Glomerular endothelial cell (primary cell): ENCODE measurements at places on chromosomes 5 and 9.

DNA sequence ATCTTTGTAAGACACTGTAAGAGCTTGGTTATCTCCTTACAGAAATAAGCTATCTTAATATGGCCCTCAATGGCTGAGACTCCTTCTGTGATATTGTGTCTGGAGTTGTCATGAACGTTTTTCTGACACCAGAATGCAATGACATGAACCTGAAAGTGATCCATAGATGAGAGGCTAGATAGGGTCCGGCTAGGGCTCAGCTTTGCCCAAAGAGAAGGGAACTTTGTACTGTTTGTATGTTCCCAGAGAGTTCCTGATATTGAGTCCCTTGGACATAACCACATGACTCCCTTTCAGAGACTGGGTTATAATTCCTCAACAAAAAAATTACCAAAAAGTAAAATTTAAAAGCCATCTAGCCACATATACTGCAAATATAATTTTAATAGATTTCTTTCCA, 575.8 kb upstream of the CLINT1 start:
- no peak for DNase-seq

GRCh38 chr9:77866878-77867277, 164.7 kb downstream of the GNAQ start:
- DNase-seq, result no peak

GRCh38 chr9:99748266-99748665, 73.4 kb upstream of the NR4A3 start:
- no peak for DNase-seq

DNA sequence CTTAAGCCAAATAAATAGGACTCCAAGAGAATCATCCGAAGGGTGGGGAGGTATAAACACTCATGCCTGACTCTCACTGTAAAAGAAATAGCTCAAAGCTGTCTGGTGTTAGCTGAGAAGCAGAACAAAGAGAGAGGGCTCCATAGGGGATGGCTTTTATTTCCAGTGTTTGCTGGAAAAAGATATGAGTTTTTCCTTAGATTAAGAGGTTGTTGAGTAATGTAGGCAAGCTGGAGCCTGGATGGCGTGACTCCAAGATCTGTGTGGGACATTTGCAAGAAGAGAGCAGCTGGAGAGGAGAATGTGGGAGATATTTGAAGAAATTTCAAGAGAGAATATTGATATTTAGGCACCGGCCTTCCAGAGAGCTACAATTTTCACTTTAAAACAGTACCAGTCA, 793.7 kb upstream of the RGMB start:
- DNase-seq, result no peak

GRCh38 chr5:59158165-59158564, 575.3 kb downstream of the RAB3C start:
- DNase-seq, result no peak

DNA sequence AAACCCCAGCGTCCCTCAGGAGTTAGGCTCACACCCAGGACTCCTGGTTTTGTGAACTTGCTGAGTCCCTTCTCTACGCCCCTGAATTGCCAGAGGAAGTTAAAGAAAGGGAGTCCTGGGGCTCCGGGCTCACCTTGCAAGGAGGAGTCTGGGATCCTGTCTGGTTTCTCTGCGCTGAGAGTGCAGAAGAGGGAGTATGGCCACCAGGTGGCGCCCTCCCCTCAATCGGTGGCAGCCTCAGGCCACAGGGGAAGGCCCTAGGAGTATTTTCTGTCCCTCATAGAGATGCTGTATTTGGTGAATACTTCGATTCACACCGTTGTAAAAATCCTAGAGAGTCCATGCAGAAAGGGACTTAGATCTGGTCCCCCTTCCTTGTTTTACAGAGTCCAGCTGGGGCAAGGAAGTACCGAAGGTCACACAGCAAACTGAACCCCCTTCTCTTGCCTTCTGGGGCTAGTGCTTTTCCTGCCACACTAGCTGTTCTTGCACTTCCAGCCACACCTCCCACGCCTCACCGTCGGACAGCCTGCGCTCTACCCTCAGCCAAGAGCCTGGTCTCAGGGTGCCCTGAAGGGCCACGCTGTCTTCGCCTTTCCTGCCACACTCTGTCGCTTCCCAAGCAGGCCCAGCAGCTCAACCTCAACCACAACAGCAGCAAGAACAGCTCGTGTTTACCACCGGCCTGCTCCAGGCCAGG, 10.2 kb downstream of the HAND1 start:
- no peak for DNase-seq
